Thymus (tissue), 14 donors: ENCODE measurements at places on chromosomes 5 and 9. TPM values are rescaled to one million over a fixed set of nuclear protein-coding genes. Genes with fewer than 3 reads are reported as not detected.

DDX46 gene
- total RNA-seq = 30.5 TPM

OR2V1 gene
- 0.05 TPM for total RNA-seq

EIF4E1B gene
- total RNA-seq = 0.05 TPM

DNA sequence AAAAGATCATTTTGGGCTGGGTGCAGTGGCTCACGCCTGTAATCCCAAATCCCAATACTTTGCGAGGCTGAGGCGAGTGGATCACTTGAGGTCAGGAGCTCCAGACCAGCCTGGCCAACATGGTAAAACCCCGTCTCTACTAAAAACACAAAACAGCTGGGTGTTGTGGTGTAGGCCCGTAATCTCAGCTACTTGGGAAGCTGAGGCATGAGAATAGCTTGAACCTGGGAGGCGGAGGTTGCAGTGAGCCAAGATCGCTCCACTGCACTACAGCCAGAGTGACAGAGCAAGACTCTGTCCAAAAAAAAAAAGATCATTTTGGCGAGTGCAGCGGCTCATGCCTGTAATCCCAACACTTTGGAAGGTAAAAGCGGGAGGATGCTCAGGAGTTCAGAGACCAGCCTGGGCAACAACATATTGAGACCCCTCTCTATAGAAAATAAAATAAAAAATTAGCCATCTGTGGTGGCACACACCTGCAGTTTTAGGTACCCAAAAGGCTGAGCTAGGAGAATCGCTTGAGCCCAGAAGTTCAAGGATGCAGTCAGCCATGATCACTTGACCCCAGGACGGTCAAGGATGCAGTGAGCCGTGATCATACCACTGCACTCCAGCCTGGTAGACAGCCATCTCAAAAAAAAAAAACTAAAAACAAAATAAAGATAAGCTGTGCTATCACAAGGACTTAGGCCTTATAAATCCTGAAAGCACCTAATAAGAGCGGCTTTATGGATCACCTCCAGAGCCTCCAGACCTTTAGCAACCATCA is 16.2 kb downstream of the PPP2CA start:
- no peak overlapping the region for H3K27ac ChIP-seq
- no peak for DNase-seq
- peaks cover 37% of the 10 kb centered on the region for H3K36me3 ChIP-seq
- no peaks in the 10 kb centered on the region for H3K27me3 ChIP-seq
- H3K4me1 ChIP-seq = peaks cover 4% of the 10 kb centered on the region
- H3K4me3 ChIP-seq = no peak overlapping the region

GRCh38 chr5:121296356-121296755 is 555.3 kb upstream of the FTMT start:
- no peak overlapping the region for H3K4me3 ChIP-seq
- H3K4me1 ChIP-seq = no peaks in the 10 kb centered on the region
- H3K27me3 ChIP-seq = no peaks in the 10 kb centered on the region
- no peaks in the 10 kb centered on the region for H3K36me3 ChIP-seq

PAPPA gene
- total RNA-seq = 0.28 TPM
